ENCODE measurements at places on chromosomes 6 and 20.

DNA sequence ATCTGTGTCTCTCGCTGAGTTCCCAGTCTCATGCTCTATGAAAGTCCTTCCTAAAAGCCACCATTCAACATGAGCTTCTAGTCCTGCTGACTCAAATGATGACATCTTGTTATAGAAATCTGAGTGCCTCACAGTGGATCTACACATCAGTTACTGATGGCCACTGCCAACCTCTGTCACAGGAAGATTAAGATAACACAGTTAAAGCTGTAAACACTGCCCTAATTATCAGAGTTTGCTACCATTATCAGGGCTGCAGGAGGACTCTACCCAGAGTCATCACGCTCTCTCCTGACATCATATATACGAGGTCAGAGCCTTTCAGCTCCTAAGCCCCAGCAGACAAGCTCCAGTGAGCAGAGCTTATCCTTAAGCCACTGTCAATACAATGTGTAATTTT is 63.2 kb downstream of the HIVEP2 start:
- no peak for DNase-seq

GRCh38 chr6:93784794-93785693 is 365.7 kb upstream of the EPHA7 start:
- DNase-seq = no peak

DNA sequence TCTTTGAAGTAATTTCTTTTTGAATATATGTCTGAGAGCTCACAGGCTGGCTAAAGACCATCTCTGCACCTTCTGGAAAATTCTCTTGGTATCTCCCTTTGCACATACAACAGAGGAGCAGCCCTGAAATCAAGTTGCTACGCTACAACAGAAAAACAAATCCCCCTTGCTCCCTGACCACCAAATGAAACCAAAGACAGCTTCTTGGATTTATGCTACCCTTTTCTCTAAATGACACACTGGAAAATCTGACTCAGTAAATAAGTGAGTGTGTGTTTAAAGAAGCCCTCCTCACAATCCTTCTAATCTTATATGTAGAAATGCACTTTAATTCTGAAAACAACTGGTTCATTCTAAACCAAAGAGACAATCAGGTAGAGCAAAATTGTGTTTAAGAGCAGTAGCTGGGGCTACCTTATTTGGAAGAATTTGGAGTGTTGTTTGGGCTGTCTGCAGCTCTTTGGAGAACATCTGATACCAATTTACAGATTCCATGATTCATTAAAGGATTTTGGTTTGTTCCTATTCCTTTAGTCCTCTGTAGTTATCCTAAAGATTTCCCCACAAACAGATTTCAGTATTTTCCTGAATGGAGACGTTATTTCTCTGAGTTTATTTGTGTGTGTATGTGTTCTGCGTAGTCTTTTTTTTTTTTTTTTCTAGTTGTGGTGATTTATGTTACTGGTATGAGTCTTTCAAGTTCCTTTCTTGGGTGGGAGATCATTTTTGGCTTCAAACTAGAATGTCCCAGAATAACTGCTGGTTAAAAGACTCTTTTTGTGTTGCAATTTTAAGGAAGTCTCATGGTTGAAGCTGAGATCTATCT is 36.4 kb upstream of the UTRN start:
- DNase-seq = no peak

GRCh38 chr20:14197097-14197496 is 140.3 kb downstream of the FLRT3 start:
- DNase-seq = no peak

DNA sequence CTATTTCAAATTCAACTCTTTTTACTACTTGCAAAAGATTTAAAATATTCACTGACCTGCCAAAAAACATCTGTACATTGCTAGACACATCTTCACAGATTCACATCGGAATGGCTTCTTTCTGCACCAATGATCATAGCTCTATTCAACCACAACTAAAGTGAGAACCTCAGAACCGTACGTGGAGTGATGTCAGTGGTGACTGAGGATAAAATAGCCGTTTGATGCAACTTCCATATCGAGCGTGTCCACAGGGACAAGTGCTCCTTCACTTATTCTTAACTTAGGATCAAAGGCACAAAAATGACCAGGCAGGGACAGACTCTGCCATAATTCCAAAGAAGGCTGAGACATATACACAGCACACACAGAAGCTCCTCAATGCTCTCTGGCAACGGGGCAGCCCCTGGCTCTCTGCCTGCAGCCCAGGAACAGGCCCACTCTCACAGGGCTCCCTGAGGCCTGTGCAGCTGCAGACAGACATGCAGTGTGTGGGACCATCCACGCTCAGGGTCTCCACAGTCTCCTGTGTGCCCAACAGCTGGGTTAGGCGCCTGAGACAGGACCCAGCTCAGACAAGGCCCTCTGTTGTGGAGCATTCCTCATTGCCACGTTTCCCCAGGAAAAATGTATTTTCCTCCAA is 22.8 kb downstream of the FYN start:
- no peak for DNase-seq

DNA sequence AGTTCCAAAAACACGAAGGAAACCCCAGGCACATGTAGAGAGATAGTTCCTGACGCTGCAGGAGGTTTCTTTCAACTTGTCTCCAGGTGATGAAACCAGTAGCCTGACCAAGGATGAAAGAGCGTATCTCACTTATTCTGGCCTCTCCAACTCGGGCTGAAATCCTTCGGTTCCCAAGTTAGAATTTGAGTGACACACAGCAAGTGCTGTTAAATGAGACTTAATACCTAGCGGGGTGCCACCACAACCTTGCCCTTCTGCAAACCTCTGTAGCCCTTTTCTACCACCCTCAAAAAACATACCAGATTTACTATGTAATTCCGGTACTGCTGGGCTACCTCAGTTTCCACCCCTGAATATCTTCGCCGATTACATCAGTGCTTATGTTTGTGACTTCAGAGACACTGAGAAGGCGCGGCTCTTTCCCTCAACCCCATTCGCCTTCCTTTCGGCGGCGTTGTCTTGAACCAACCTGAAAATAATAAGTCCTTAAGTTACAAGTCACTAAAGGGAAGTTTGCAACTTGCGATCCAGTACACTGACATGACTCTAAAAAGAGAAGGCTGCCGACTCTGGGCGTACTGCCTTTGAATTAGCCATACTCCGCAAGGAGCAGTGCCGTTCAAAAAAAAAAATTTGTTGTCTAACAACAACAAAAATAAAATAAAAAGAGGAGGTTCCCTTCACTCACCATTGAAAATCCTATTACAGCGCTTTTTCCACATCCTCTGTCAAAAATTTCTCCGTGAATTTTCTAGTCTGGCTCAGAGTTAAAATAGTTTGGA is 194.9 kb upstream of the ZNF184 start:
- no peak for DNase-seq

- DNase-seq = no peak
Observed at GRCh38 chr6:137688230-137688971, 178.7 kb upstream of the TNFAIP3 start.

DNA sequence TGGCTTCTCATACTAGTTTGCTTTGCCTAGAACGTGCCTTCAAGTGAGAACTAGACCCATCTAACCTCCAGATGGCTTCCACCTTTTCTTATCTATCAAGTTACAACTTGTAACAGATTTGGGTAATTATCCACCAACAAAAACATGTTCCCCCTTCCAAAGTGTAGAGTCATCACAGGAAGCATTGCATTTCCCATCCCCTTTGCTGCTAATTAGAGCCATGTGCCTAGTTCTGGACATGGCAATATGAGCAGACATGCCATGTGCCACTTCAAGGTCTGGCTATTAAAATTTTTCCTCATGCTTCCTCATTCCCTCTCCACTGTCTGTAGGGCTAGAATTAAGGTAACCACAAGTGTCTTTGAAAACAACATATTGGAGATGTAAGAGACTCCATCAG is 814.4 kb downstream of the TENT5A start:
- no peak for DNase-seq

DNA sequence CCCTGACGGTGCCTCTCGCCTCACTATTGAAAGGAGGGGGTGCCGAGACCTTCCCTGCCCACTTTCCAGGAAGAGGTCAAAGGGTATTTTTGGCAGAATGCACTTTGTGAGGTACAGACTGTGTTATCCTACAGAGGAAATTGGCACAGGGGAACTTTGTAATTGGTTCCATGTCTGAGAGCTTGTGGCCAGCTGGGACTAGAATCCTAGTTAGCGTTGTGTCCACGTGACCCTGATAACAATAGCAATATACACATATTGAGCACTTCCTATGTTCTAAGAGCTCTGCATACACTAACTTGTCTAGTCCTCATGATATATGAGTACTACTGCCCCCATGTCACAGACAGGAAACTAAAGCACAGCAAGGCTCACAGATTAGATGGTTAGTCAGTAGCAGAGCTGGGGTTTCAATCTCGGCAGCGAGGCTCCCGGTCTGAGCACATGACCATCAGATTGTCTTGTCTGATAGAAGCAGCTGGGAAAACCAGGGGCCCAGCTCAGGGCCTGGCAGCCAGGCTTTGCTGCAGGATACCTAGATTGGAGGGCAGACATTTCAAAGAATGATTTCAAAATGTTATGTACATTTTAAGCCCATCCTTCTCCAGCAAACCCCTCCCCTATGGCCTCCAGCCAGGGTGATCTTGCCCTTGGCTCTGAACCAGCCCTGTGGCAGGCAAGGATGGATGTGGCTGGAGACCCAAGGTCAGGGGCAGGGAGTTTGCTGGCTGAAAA is 1.4 kb downstream of the MAPK13 start:
- DNase-seq = no peak

- no peak for DNase-seq
Observed at GRCh38 chr6:166488076-166488685, 98.3 kb downstream of the RAMACL start.

- no peak for DNase-seq
Observed at GRCh38 chr6:5946181-5946580, 60.5 kb downstream of the NRN1 start.

GRCh38 chr6:64926051-64926450 is 781.0 kb downstream of the EYS start:
- DNase-seq = no peak

GRCh38 chr6:106555767-106556166 is 73.5 kb downstream of the RTN4IP1 start:
- no peak for DNase-seq

DNA sequence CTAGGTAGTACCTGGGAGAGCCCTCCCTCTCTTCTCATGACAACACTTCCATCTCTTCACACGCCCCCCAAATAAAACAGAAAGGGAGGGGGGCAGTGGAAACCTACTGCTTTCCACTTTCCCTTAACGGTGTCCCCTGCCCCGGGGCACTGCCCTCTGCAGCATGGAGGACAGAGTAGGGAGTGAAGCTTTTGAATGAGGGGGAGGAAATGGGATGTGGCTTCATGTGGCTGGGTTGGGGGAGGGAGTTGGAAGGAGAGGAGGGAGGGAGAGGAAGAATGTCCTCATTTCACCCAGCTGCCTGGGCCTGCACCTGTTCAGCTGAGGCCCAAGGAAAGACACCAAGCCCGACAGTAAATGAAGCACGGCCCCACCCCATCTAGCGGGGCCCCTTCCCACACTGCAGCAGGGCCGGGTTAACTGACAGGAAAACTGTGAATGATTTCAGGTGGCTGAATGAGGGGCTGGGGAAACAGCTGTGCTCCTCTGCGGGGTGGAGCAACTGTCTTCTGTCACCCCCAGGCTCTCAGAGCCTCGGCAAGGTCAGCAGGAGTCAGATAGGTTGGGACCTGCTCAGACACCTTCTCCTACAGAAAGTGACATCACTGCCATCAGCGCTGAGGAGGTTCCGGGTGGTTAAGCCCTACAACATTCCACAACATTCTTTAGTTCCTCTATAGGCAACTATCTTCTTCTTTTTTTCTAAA is 40.0 kb upstream of the TAF8 start:
- DNase-seq = no peak

DNA sequence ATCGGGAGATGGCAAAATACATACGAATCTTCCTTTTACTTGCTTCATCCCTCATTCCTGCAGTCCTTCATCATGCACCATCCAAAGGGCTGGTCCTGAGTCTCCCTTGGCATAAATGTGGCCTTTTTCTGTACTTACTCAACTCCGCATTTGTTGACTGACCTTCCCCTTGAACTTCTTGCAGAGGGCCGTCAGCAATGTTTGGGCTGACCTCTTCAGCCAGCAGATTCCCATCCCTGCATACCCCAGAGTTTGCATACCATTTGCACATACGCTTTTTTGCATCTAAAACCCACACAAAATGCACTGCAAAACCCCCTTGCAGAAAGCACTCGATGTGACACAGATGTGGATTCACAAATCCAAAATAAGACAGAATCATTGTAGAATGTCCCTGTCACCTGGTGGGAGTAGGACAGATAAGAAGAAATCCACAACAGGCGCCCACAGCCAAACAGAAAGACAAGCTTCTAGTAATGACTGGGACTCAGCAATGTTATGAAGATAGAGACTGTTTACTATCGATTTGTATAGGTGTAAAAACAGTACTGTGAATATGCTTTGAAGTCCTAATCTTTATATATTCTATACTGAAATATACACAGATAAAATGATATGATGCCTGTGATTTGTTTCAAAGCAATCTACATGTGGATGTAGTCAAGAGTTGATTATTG is 45.8 kb downstream of the TBC1D7 start:
- no peak for DNase-seq

DNA sequence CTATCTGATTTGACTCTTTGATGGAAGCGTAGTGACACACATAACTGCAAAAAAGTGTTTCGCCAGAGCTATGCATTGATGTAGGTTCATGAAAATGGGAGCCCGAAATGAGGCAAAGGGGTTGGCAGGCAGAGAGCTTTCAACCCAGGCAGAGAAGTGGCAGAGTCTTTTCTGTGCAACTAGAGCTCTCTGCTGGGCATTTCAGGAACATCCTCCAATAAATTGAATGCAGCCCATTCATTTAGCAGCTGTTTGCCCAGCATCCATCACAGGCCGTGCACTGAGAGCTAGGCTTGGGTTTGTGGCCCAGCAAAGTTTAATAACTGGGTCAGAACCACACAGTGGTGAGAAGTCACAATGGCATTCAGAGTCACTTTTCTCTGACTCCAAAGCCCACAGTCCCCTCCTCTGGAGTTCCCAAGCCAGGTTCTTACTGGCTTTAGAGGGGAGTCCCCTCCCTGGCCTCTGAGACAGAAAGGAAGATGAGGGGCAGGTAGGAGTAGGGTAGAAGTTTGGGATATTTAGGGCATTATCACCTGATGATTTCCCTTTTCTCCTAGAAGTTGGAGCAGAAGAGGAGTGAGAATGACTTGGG is 31.8 kb upstream of the ELMO2 start:
- DNase-seq = peak; percentile 38

- no peak for DNase-seq
Observed at GRCh38 chr6:13166269-13166668, 162.1 kb downstream of the TBC1D7 start.

GRCh38 chr20:24863356-24863755 is 85.7 kb upstream of the CST7 start:
- DNase-seq = no peak

GRCh38 chr6:47254051-47254450 is 55.7 kb downstream of the TNFRSF21 start:
- DNase-seq = no peak

DNA sequence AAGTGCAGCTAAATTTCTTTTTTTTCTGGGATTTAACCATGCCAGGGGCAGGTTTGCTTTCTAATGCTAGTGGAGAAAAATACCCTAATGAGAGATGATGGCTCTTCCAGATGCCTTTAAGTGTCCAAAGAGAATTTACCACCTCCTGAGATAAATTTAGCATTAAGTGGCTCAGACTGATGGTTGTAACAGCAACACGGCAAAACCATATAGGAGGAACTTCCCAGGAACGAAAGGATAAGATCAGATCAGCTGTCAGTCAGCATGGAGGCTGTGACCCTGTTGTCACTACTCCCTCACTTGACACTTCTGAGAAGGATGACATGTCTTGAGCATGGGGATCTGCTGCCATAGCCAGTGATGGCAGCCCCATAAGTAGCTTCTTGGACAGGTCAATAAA is 860.0 kb downstream of the QKI start:
- no peak for DNase-seq

Data from D721Med (cell line).